Activated CD4-positive, alpha-beta T cell treated with anti-CD3 and anti-CD28 coated beads, Interleukin-2, amount 10 ng/mL, durations not matched to agents 24 days and 14 days (primary cell): ENCODE measurements at places on chromosomes 6 and 20. TPM values are rescaled to one million over a fixed set of nuclear protein-coding genes. Genes with fewer than 3 reads are reported as not detected.

OR2H1 gene
- total RNA-seq: not detected in 2 replicates

ARMH2 gene
- total RNA-seq: 0.30 and 0.31 TPM in 2 replicates

TRAPPC3L gene
- total RNA-seq: not detected in 2 replicates

PLN gene
- total RNA-seq: not detected in 2 replicates

SLC22A16 gene
- total RNA-seq: not detected in 2 replicates

PPDPF gene
- 125 and 130 TPM in 2 replicates for total RNA-seq

DTNBP1 gene
- total RNA-seq: 15.1 and 17.3 TPM in 2 replicates

IFT52 gene
- total RNA-seq: 18.6 and 20.7 TPM in 2 replicates

DNA sequence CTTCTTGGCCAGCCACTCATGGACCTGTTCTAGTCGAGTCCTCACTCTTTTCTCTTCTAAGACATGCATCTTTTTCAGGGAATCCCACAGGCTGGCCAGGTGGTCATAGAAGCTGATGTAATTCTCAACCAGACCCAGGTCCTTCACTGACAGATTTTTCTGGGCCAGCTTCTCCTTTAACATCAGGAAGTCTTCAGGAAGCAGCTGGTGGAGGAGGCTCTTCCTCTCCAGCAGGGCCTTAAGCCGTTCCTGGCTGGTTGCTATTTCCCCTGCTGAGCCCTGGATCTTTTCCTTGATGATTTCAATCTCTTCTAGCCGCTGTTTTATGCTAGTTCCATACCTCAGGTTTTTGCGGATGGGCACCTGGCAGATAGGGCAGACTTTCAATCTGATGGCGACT is 28.6 kb downstream of the DDX27 start:
- peaks cover 9% of the 10 kb centered on the region for H3K4me1 ChIP-seq
- peak overlapping the region; percentile 65 for H3K27ac ChIP-seq
- no peaks in the 10 kb centered on the region for H3K27me3 ChIP-seq
- DNase-seq: no peak
- H3K36me3 ChIP-seq: peaks cover 76% of the 10 kb centered on the region

GRCh38 chr20:46057856-46058598 is 29.0 kb downstream of the SLC12A5 start:
- H3K36me3 ChIP-seq: peaks cover 28% of the 10 kb centered on the region
- H3K4me1 ChIP-seq: peaks cover 29% of the 10 kb centered on the region
- peak; percentile 71 for DNase-seq
- peaks cover 39% of the 10 kb centered on the region for H3K27me3 ChIP-seq
- H3K4me3 ChIP-seq: peak overlapping the region; percentile 33
- H3K27ac ChIP-seq: no peak overlapping the region

DNA sequence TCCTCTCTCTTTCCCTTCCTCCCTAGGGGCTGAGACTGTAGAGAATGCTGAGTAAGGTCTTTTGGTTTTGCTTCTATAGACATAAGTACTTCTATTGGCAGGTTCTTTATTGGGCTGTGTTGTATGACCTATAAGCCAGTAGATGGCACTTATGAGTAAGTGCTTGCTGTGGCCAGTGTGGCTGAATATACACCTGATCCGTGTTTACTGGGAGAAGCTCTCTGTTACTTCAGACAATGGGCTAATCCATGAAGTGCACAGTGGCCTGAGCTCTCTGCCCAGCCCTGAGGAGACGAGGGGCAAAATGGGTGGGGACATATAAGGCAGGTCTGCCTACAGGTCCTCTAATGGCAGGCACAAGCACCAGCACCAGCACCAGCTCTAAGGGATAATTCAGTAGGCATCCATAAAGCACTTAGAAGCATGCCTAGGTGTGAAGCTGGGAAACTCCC is 610.3 kb downstream of the RNF144B start:
- no peaks in the 10 kb centered on the region for H3K27me3 ChIP-seq
- DNase-seq: no peak
- no peaks in the 10 kb centered on the region for H3K36me3 ChIP-seq
- H3K4me3 ChIP-seq: no peak overlapping the region
- H3K27ac ChIP-seq: no peak overlapping the region
- no peaks in the 10 kb centered on the region for H3K4me1 ChIP-seq

GRCh38 chr6:37488476-37488875 is 11.2 kb downstream of the CCDC167 start:
- no peak for DNase-seq
- no peaks in the 10 kb centered on the region for H3K27me3 ChIP-seq
- no peak overlapping the region for H3K4me3 ChIP-seq
- peaks cover 34% of the 10 kb centered on the region for H3K4me1 ChIP-seq
- H3K36me3 ChIP-seq: peaks cover 13% of the 10 kb centered on the region

GRCh38 chr6:16162003-16162402 is 33.1 kb downstream of the MYLIP start:
- no peak overlapping the region for H3K27ac ChIP-seq
- H3K4me3 ChIP-seq: no peak overlapping the region
- peaks cover 3% of the 10 kb centered on the region for H3K36me3 ChIP-seq
- H3K27me3 ChIP-seq: peaks cover 10% of the 10 kb centered on the region
- peaks cover 20% of the 10 kb centered on the region for H3K4me1 ChIP-seq

DNA sequence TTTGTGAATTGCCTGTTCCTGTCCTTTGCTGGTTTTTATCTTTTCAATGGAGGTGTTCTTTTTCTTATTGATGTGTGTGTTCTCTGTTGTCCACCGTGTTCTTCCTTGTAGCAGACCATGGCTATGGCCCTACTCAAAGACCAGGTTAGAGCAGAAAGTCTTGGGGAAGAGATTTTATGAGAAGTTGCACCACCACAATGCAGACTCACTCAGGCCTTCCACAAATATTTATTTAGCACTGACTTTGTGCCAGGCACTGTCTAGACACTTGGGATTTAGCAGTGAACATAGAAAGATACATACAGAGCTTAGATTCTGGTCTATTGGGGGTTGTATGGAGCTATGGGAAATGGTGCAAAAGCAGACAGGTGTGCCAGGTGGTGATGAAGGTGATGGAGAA is 98.8 kb downstream of the DTD1 start:
- H3K27me3 ChIP-seq: no peaks in the 10 kb centered on the region
- H3K36me3 ChIP-seq: no peaks in the 10 kb centered on the region
- H3K4me1 ChIP-seq: peaks cover 2% of the 10 kb centered on the region
- H3K4me3 ChIP-seq: no peak overlapping the region
- no peak overlapping the region for H3K27ac ChIP-seq
- no peak for DNase-seq

GRCh38 chr6:22612236-22612635 is 42.9 kb downstream of the HDGFL1 start:
- H3K27ac ChIP-seq: no peak overlapping the region
- no peak for DNase-seq
- no peak overlapping the region for H3K4me3 ChIP-seq
- H3K27me3 ChIP-seq: no peaks in the 10 kb centered on the region

DNA sequence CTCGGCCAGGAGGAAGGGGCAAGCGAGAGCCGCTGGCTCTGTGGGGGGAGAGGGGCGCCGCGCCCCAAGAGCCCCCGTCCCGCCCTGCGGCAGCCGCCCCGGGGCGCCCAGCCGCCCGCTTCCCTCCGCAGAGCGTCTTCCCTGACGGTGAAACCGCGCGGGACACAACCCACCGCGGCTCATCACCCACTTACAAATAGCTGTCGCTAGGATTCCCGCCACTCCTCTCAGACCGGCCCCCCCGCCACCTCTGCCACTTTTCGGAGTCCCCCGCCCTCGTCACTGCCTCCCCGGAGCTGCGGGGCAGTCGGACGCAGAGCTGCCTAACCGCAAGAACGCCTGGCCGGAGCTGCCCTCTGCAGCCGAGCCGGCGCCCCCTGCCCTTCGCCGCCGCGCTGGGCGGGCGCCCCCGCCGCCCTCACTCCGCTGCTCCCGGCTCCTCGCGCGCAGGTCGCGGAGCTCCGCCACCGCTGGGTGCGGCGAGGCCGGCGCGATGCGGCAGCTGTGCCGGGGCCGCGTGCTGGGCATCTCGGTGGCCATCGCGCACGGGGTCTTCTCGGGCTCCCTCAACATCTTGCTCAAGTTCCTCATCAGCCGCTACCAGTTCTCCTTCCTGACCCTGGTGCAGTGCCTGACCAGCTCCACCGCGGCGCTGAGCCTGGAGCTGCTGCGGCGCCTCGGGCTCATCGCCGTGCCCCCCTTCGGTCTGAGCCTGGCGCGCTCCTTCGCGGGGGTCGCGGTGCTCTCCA is at the start of gene SLC35D3:
TSS of gene SLC35D3 (plus strand) at position 366 of the 749 bp plus-strand sequence. CDS start at position 494, 128 bp downstream.
- peak within 1 kb of the TSS; percentile 83 for H3K4me3 ChIP-seq
- H3K36me3 ChIP-seq: no peaks in the 10 kb centered on the region
- peaks cover 61% of the 10 kb centered on the region for H3K27me3 ChIP-seq
- DNase-seq: peak; percentile 72
- no peak within 1 kb of the TSS for H3K27ac ChIP-seq

- no peak overlapping the region for H3K4me3 ChIP-seq
- DNase-seq: no peak
- no peaks in the 10 kb centered on the region for H3K27me3 ChIP-seq
- no peak overlapping the region for H3K27ac ChIP-seq
- no peaks in the 10 kb centered on the region for H3K4me1 ChIP-seq
Measured at GRCh38 chr6:153162172-153162571, 31.1 kb upstream of the RGS17 start.
